ENCODE measurements at places on chromosomes 7 and 10.

GRCh38 chr10:45417746-45418145, 43.7 kb downstream of the ALOX5 start:
- no peak for DNase-seq

DNA sequence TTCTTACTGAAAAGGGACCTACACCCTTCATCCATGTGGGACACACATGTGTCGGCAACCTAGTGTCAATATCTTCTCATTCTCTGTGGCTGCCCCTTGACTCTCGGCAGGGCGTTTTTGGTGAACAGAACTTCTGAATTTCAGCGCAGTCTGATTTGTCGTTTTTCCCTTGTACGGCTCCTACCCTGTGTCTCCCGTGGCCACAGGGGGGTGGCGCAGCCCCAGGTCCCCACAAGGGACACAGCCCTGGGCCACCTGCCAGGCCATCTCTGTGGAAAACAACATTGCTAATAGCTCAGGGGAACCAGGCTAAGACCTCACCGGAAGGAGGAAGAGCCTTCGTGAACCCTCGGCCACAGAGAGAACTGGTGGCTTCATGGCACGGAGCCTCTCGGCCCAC, 53.1 kb upstream of the NKX6-2 start:
- no peak for DNase-seq

DNA sequence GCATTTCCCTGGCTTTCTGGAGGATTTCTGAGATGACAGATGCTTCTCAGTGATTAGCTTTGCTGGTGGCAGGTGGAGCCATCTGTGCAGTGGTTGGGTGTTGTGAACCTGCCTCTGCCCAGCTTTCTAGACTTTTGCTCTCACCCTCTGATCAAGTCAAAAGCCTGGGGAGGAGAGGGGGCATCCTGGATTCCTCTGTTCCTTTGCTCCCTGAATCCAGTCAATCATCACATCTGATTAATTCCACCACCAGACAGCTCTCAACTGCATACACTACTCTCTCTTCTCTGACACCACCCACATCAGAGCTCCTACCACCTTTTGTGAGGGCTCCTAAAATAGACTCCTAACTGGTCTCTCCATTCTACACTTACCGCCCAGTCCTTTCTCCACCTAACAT, 283.5 kb downstream of the WDR11 start:
- DNase-seq = no peak

DNA sequence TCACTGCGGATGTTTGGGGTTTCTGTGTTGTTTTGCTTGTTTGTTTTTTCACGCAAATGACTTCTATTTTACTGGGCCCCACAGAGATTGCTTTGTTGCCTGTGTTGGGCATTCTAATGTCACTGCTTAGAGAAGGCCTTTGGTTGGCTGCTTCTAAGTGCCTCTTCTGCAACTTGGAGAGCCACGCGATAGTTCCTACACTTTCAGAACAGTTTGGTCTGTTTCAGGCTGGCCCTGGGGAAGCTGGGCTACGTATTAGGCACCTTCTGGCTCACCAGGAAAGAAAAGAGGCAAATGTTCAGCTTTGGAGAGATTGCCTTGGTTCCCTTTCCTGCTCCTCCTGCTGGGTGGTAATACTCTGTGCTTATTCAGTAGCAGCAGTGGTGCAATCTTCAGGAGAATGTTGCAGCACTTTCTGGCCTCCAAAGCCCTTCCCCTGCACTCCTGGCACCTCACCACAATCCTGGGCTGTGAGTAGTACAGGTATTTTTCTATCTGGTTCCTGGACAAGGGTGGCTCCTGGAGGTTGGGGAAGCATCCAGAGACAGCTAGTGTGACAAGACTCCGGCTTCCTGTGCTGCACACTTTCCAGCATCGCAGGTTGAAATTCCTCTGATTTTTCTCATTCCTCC, 1.2 kb downstream of the ANTXRL start:
- DNase-seq = no peak

- DNase-seq = no peak
These were observed 58.9 kb upstream of the PPP1R9A start for GRCh38 chr7:94848531-94848930.

DNA sequence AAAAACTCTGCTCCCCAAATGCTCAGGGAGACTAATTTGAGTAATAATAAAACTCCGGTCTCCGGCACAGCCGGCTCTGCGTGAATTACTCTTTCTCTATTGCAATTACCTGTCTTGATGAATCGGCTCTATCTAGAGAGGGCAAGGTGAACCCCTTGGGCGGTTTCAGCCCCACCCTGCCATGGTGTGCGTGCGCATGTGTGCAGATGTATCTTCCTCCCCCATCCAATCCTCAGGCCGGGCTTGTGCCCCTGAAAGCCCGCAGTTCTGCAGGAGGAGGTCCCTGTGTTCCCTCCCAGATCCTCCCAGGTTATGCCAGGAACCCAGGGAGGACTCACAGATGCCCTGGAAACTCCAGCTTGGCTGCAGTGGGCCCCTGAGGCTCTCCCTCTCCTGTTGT, 48.3 kb upstream of the MYL10 start:
- no peak for DNase-seq

Data from stimulated activated CD8-positive, alpha-beta memory T cell treated with anti-CD3 and anti-CD28 coated beads, Interleukin-15, amount 100 ng/mL, for 48 hours (primary cell).